Left forelimb (tissue), 1 donor: ENCODE measurements at places on chromosomes 2 and 18.

GRCh38 chr2:51723691-51724090, 691.8 kb upstream of the NRXN1 start:
- DNase-seq, result no peak

GRCh38 chr18:65439188-65439587, 311.6 kb upstream of the CDH7 start:
- DNase-seq, result no peak

- DNase-seq, result no peak
These were observed 2.8 kb upstream of the TUBA4B start for GRCh38 chr2:219250049-219250781.

DNA sequence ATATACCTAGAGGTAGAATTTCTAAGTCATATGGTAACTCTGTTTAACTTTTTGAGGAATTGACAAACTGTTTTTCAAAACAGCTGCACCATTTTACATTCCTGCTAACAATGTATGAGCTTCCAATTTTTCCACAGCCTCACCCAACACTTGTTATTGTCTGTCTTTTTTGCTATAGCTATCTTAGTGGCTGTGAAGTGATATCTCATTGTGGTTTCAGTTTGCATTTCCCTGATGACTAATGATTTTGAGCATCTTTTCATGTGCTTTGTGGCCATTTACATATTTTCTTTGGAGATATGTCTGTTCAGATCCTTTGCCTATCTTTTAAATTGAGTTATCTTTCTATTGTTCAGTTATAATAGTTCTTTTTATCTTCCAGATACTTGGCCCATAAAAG, 273.8 kb downstream of the AGPS start:
- DNase-seq, result no peak

GRCh38 chr18:58392324-58393000, 236.4 kb downstream of the ALPK2 start:
- DNase-seq, result no peak

DNA sequence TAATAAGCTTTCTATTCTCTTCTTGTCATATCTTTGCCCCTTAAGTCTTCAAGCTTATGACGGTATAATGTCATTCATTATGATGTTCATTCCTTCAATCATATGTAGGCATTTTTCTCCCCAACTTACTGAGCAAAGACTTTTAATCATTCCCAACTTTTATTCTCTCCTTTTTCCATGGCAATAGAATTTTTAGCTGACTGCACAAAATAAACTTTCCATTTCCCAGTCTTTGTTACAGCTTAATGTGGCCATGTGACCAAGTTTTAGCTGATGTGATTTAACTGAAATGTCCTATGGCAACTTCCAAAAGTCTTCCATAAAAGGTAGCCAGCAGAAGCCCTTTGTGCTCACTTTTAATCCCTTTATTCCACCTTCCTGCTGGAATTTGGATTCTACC, 152.5 kb downstream of the ANKRD30B start:
- no peak for DNase-seq

DNA sequence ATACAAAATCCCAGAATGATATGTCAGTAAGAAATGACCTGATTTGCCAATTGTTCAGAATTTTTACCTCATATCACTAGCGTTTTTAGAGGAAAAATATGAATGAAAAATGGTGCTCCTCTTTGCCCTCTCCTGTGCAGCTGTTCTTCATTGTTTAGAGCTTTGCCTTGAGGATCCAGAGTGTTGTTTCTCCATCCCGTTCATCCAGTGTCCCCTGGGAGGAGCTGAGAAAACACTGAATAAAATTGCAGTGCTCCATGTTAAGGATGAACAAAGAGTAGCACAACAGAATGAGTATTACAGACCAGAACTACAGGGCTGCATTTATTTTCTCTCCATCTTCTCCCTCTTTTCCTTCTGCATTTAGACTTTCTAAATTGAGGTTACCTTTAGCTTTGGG, 133.1 kb downstream of the ADCYAP1 start:
- no peak for DNase-seq

GRCh38 chr18:36314098-36314497, 16.6 kb downstream of the FHOD3 start:
- DNase-seq, result no peak

- DNase-seq, result no peak
These were observed 13.9 kb downstream of the CLASP1 start for GRCh38 chr2:121635371-121635770.

- no peak for DNase-seq
These were observed 323.7 kb downstream of the ARHGAP15 start for GRCh38 chr2:143452817-143453451.

DNA sequence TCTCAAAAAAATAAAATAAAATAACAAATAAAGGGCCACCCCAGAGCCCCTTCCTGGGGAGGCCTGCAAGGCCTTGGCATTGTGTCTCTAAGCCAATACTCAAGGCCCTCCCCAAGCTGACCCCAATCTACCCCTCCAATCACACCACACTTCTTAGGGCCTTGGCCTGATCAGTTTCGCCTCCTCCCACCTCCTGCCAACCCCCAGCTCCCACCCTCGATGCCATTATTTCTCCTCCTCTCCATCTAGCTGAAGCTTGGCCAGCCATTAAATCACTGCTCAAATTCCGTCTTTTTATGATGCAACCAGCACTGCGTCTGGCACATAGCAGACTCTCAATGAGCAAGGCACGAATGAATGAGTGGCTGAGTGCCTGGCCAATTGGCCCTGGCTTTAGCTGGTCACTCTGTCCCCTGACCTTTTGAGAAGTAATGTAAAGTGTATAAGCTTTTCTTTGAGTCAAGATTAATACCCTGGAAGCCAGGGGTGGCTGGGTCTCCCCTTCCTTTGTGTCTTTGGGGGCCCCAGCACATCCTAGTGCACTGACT, 55.9 kb downstream of the SMAD7 start:
- DNase-seq, result peak; percentile 42

DNA sequence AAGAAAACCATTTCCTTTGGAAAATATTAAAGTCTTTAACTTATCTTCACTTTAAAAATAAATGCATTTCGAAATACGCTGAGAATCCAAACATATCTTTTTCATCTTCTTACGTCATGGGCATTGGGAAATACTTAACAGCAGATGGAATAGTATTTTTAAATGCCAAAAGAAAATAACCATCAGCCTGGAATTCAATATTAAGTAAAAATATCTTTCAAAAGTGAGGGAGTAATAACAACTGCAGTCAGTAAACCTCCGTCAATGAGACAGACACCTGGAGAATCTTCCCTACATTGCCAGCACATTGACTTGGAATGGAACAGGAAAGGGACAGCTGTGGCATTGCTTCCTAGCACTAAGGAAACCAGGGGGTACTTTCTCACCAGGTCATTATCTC, 290.4 kb upstream of the TNP1 start:
- DNase-seq, result no peak

- DNase-seq, result no peak
These were observed 175.2 kb downstream of the TGIF1 start for GRCh38 chr18:3624935-3625741.

- DNase-seq, result no peak
These were observed 570.6 kb upstream of the GCFC2 start for GRCh38 chr2:76281156-76281841.

DNA sequence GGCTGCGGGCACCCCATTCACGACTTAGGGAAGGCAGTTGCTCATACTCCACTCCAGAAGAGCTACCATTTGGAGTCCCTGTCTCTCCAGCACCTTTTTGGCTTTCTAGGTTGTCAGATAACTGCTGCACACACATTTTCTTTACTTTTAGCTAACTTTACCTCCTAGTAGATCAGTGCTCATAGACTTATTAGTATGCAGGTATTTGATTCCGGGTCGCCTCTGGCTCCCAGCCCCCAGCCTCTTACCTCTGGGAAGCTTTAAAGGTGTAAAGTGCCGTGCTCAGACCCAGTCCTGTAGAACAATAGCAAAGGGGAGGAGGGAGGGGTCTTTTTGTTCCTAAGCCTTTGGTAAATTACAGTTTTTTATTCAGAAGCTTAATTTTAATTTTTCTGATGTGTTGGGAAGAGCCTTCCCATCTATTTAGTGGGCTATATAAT, 102.9 kb downstream of the SPTBN1 start:
- no peak for DNase-seq

DNA sequence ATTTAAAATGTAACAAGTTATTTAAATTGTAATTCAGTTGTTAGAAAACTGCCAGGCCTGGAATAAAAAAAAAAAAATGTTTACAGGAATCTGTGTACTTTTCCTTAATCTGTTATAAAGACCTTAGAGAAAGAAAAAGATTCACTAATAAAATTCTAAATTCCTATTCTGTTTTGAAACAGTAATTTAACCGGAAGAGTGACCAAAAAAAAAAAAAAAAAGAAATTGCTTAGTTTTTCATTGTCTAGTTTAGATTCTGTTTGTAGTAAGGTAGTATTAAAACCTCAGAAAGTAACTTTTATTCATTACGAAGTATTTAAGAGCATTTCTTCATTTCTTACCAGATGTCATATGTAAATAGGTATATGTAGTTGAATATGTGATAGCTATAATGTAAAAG, 2.5 kb downstream of the REL start:
- no peak for DNase-seq

GRCh38 chr2:211495339-211495738, 938.9 kb downstream of the CPS1 start:
- no peak for DNase-seq

GRCh38 chr2:16687222-16687621, 21.6 kb upstream of the CYRIA start:
- no peak for DNase-seq
